ENCODE measurements at places on chromosomes 4 and X.

- DNase-seq, result no peak
Observed at GRCh38 chr4:101785486-101785885, 5.0 kb upstream of the BANK1 start.

- peak; percentile 19 for DNase-seq
Observed at GRCh38 chrX:129606918-129607317, 47.8 kb downstream of the APLN start.

- no peak for DNase-seq
Observed at GRCh38 chrX:155056877-155057792, 13.8 kb downstream of the CMC4 start.

GRCh38 chr4:74755486-74755885, 38.8 kb downstream of the BTC start:
- no peak for DNase-seq

DNA sequence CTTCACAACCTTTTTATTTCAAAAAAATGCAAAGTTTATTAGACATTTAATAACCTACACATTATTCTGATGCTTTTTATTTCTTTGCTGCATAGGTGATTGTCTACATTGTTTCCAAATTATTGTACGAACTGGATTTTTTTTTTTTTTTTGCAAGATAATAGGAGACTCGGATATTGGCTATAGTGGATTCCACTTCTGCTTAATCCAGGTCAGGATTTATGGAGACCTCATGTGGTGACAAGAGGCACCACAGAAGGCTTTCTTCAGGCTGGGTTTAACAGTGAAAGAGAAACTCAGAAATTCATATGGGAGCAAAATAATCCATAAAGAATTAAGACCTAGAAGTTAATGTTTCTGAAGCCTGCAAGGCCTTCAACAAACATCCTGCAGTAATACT, 2.4 kb upstream of the SLIT2 start:
- DNase-seq, result no peak

GRCh38 chr4:43564107-43564506, 671.6 kb downstream of the GRXCR1 start:
- no peak for DNase-seq

- no peak for DNase-seq
Observed at GRCh38 chr4:176052744-176053143, 12.9 kb upstream of the WDR17 start.

DNA sequence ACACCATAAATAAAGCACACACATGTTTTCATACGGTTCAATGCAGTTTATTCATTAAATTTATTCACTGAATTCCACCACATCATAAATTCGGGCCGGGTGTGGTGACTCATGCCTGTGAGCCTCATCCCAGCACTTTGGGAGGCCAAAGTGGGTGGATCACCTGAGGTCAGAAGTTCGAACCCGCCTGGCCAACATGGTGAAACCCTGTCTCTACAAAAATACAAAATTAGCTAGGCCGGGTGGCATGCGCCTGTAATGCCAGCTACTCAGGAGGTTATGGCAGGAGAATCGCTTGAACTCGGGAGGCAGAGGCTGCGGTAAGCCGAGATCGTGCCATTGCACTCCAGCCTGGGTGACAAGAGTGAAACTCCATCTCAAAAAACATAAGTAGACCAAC, 131.6 kb downstream of the PDS5A start:
- no peak for DNase-seq
